ENCODE measurements at places on chromosomes 6 and 20.

GRCh38 chr6:51684603-51685002 is 402.8 kb downstream of the PKHD1 start:
- DNase-seq, result no peak

DNA sequence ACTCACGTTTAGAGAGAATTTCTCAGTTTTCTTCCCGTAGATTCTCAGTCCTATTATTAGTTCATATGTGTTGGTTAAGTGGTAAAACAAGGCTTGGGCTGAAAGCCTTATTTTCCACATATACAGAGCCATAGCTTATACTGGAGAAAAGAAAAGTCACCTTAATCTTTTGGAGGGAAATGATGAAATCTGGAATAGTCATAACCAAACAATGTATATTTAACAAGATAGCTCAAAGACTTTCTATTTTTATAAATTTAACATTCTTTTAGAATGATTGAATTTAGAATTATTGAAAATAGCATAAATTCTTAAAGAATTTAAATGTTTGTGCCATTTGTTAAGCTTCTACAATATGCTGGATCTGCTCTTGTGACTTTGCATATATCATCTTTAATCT is 85.8 kb downstream of the CDKAL1 start:
- DNase-seq, result no peak

DNA sequence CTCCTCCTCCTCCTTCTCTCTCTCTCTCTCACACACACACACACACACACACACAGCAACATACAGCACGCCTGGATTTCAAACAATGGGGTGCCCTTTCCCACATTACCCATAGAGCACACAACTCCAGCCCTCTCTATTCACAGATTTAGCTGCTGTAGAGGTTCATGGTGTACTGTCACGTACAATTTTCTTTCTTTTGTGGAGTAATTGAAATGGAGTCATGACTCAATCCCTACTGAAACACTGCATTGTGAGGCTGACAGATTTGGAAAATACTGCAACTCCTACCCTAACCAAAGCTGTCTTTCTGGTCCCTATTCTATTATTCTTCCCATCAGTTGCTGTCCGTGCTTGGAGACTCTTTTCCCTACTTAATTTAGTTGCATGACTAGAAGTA is 166.9 kb downstream of the EDN1 start:
- no peak for DNase-seq

GRCh38 chr6:45605971-45606370 is 228.2 kb upstream of the SUPT3H start:
- DNase-seq, result no peak

All from hindlimb muscle (tissue), 1 donor.